ENCODE measurements at places on chromosomes 13 and 19.

GRCh38 chr19:6413721-6414643, 10.6 kb downstream of the KHSRP start:
- no peak for DNase-seq

- peak; percentile 38 for DNase-seq
These were observed 26.6 kb downstream of the SLAIN1 start for GRCh38 chr13:77724092-77724491.

- DNase-seq = peak; percentile 35
These were observed 15.2 kb downstream of the BIVM start for GRCh38 chr13:102814025-102814607.

DNA sequence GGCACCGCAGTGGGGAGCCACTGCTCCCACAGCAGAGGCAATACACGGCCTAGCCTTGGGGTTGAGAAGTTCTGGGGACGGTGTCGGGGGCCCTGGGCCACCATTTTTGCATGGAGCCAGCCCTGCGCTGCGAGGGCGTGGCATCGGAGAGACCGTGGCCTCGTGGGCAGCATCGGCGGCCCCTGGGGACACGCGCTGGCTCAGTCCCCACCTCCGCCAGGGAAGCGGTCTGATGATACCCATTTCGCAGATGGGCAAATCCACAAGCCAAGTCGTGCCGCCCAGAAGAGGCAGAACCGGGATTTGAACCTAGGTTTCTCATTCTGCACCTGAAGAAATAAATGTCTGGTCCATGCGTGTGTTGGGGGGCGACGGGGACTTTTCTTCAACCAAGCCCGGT, 1.2 kb upstream of the UPK1A start:
- no peak for DNase-seq

DNA sequence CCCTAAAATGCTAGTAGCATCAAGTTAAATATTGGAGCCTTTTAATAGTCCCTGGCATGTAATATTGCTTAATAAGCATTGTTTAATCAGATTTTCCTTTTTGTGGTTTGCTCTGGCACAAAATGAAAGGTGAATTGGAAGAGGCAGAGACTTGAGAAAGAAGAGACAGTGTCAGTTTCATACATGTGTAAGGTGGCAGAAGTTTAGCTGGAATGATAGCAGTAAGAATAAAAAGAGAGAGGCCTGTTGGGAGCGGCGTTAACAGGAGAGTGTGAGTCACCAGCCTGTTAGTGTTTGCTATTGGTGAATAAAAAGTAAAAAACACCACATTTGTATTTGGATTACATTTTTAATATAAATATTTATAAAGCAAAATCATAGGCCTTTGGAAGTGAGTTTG, 145.3 kb downstream of the PDS5B start:
- no peak for DNase-seq

GRCh38 chr13:28697441-28697840, 21.3 kb downstream of the SLC46A3 start:
- no peak for DNase-seq

- no peak for DNase-seq
These were observed 247.3 kb upstream of the MAB21L1 start for GRCh38 chr13:35723821-35724220.

All from MM.1S (cell line).